ENCODE measurements at places on chromosomes 5 and 9. TPM values are rescaled to one million over a fixed set of nuclear protein-coding genes. Genes with fewer than 3 reads are reported as not detected.

EQTN gene
- total RNA-seq = 0.22 TPM

C5orf46 gene
- 9.9 TPM for total RNA-seq

CA9 gene
- not detected for total RNA-seq

AGXT2 gene
- not detected for total RNA-seq

PKD2L2 gene
- total RNA-seq = 0.11 TPM

ZNG1A gene
- total RNA-seq = 15.7 TPM

MLLT3 gene
- total RNA-seq = 26.0 TPM

CDC25C gene
- total RNA-seq = 4.1 TPM

SH2D3C gene
- total RNA-seq = 0.43 TPM

RPP25L gene
- total RNA-seq = 16.1 TPM

TAS2R1 gene
- 0.76 TPM for total RNA-seq

ADGRV1 gene
- total RNA-seq = 0.39 TPM

HRCT1 gene
- total RNA-seq = 0.39 TPM

PCDHA13 gene
- total RNA-seq = 0.11 TPM

NEUROG1 gene
- total RNA-seq = not detected

ROPN1L gene
- 3.9 TPM for total RNA-seq

CDKN2B-AS1 gene
- total RNA-seq = 5.7 TPM

NME5 gene
- 0.43 TPM for total RNA-seq

LCN12 gene
- total RNA-seq = not detected

NAIF1 gene
- 11.1 TPM for total RNA-seq

CATSPER3 gene
- not detected for total RNA-seq

MARCOL gene
- not detected for total RNA-seq

CTXN3 gene
- not detected for total RNA-seq

PRR16 gene
- total RNA-seq = 36.1 TPM

ZNF454 gene
- 2.7 TPM for total RNA-seq

GABRB2 gene
- 0.39 TPM for total RNA-seq

WHRN gene
- total RNA-seq = 5.6 TPM

FBN2 gene
- total RNA-seq = 194 TPM

DMRTA1 gene
- total RNA-seq = 0.79 TPM

PCDHA1 gene
- total RNA-seq = not detected

SAXO1 gene
- 0.11 TPM for total RNA-seq

LRRC26 gene
- total RNA-seq = not detected

IL5 gene
- not detected for total RNA-seq

ACOT12 gene
- total RNA-seq = not detected

MRPL36 gene
- 29.4 TPM for total RNA-seq

SMIM33 gene
- total RNA-seq = not detected

SPINK4 gene
- total RNA-seq = not detected

TSSK1B gene
- 0.79 TPM for total RNA-seq

TRPM3 gene
- 0.39 TPM for total RNA-seq

MYOT gene
- not detected for total RNA-seq

SPARC gene
- total RNA-seq = 3,526 TPM

PFN3 gene
- total RNA-seq = not detected

INSL4 gene
- total RNA-seq = not detected

APBA1 gene
- total RNA-seq = 15.3 TPM

SLCO4C1 gene
- not detected for total RNA-seq

DRD1 gene
- total RNA-seq = not detected

CER1 gene
- not detected for total RNA-seq

CORO2A gene
- total RNA-seq = 2.0 TPM

ARID3C gene
- not detected for total RNA-seq

TNFSF8 gene
- total RNA-seq = not detected

SLC25A2 gene
- 0.39 TPM for total RNA-seq

TMEM232 gene
- 4.3 TPM for total RNA-seq

ECM2 gene
- under 0.01 TPM for total RNA-seq

SLC4A9 gene
- total RNA-seq = not detected

C9 gene
- not detected for total RNA-seq

SLC34A3 gene
- total RNA-seq = 0.11 TPM

LCN9 gene
- not detected for total RNA-seq
